ENCODE measurements at places on chromosomes 5 and 9.
A peak's percentile ranks its signal among the peaks of the same experiment; 100 is the strongest.

DNA sequence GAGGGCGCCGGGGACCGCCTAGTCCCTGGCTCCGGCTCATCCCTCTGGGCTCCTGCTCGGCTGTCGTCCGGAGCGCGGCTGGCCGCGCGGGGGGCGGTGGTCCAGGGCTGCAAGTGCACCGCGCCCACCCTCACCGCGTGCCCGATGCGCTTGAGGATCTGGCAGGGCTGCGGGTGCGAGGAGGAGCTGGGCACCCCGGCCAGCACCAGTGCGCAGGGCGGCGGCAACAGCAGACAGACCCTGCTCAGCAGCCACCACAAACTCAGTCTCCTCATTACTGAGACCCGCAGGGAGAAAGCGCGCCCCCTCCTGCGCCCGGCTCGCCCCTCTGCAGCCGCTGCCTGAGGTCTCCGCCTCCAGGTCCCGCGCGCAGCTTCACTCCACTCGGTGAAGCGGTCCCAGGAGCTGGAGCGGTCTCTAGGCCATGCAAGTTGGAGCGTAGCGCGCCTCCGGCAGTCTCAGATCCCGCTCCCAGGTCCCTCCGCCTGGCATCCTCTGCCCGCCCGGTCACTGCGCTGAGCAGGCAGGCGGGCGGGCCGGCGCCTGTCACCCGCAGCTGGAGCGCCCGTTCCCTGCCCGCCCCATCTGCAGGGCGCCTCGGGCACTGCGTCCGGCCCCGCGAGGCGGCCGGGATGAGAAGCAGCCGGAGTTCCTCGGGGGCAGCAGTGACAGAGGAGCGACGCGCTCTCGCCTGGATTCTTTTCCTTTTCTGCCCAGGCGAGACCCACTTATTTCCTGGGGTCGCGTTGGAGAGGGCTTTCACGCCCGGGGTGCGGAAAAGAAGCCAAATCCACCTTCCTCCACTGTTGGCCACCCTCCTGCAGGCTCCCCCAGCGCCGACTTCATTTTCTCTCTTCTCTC, 512 bp downstream of the GRIN3A start:
- no peak for DNase-seq

DNA sequence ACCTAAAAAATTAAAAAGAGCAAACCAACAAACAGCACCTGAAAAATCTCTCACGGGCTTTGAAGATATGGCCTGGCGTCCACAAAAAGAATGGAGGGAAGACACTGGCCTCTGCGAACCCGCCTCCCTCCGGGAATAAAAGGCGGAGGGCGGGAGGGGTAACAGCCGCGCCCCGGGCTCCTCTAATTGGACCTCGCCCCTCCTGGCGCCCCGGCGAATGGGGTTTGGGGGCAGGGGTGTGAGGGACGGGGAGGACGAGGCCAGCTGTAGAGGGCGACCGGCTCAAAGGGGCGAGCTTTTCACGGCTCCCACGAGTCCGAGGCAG, 753 bp downstream of the FANCC start:
- DNase-seq, result peak; percentile 70

GRCh38 chr5:180007582-180007981, 64.0 kb downstream of the RNF130 start:
- no peak for DNase-seq

GRCh38 chr5:73625372-73625943, 538 bp upstream of the ARHGEF28 start:
- no peak for DNase-seq

DNA sequence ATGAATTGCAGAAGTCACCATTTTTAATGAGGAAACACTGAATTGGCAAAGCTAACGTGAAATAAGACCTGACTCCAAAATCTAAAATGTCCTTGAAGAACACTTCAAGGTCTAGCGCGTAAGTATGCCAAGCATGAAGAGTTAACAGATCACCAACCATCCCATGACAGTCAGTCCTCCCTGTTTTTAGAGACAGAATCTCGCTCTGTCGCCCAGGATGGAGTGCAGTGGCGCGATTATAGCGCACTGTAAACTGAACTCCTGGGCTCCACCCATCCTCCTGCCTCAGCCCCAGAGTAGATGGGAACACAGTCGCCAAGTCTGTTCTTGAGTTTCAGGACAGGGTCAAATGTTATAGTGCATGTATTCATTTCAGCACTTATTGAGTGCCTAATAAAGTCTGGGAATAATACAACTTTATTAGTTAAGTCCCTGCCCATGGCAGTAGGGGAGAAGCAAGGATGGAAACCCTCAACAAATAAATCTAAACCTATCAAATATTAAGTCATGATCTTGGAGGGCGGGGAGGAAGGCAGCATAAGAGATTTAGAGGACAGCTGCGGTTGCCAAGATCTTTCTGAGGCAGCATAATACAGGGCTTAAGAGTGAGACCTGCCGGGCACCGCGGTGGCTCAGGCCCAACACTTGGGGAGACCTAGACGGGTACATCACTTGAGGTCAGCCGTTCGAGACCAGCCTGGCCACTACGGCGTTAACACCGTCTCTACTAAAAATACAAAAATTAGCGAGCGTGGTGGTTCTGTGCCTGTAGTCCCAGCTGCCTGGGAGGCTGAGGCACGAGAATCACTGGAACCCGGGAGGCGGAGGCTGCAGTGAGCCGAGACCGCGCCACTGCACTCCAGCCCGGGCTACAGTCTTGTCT, 1.1 kb downstream of the ATPSCKMT start:
- no peak for DNase-seq

DNA sequence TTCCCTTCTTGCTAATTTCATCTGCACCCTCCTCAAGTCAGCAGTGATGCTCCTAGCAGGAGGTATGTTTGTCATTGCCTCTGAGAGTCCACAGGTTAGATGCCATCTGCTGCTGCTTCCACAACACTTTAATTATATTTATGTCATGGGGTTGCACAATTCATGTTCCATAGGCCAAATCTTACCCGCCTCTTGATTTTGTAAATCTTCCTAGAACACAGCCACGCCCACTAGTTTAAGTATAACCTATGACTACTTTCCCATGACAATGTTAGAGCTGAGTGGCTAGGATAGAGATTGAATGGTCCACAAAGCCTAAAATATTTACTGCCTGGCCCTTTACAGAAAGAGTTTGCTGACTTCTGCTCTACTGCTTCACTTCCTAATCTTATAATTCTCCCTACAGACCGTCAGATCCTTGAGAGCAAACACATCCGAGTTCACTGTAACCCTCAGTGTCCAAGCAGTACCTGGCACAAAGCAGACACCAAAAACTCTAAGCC, 21.1 kb downstream of the LIFR start:
- no peak for DNase-seq

- no peak for DNase-seq
These were observed 66.2 kb downstream of the MPDZ start for GRCh38 chr9:13213337-13213736.

DNA sequence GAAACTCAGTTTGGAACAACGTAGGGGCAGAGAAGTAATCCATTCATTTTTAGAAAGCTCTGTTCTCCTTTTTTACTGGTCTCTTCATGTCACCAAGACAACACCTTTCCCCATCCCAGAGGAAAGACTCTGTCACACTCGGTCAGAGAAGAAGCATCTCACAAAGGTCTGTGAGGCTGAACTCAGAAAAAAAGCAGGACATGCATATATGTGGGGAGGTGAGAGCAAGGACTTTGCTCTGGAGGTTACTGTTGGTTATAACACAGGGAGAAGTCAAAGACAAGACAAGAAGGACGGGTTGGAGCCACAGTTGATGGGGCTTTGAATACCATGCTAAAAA, 19.2 kb upstream of the MTMR12 start:
- no peak for DNase-seq

DNA sequence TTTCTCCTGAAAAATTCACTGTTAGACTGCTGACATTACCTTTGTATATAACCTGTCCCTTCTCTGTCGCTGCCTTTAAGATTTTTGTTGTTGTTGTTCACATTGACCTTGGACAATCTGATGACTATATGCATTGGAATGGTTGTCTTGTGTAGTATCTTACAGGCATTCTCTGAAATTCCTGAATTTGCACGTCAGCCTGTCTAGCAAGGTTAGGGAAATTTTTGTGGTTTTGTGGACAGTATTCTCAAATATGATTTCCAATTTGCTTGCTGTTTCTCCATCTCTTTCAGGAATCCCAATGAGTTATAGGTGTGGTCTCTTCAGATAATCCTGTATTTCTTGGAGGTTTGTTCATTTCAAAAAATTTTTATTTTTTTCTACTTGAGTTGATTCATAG, 140.8 kb downstream of the PRR16 start:
- DNase-seq, result peak; percentile 96

GRCh38 chr5:80466669-80467485, 21.0 kb upstream of the FAM151B start:
- DNase-seq, result peak; percentile 59

GRCh38 chr5:152262667-152263066, 142.4 kb downstream of the NMUR2 start:
- DNase-seq, result no peak

DNA sequence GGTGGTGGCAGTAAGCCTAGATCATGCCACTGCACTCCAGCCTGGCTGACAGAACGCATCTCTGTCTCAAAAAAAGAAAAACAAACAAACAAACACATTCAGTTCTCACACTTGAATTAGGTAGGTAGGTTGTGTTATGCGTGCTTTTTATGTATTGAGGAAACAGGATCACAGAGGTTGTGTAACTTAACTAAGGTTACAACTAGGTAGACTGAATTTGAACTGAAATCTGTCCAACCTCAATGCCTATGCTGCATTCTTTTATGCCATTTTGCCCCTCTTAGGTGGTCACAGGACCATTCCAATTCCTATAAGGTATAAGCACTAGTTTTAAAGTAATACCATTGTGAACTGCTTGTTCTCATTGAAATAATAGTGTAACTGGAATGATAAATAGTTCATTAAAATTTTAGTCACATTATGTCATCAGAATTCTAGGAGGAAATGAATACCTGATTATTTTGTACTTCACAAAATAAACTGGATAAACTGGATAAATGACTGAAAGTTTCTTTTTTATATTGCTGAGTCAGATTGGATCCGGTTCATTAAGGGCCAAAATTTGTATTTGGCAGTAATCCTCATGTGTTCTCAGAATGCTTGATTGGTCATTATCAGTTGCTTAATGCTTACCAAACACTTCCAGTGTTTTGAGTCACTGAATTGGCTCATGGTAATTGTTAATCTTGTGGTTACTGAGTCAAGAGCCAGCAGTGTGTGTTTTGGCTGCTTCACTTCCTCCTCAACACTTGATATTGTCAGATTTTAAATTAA, 7.1 kb downstream of the UBAP1 start:
- peak; percentile 64 for DNase-seq

- DNase-seq, result no peak
These were observed 360.2 kb downstream of the DEPDC1B start for GRCh38 chr5:60339691-60340201.

GRCh38 chr5:127563136-127563535, 45.7 kb downstream of the PRRC1 start:
- no peak for DNase-seq

- no peak for DNase-seq
These were observed 16.3 kb downstream of the C9orf57 start for GRCh38 chr9:72044095-72044494.

GRCh38 chr9:128393970-128394369, 22.8 kb downstream of the URM1 start:
- no peak for DNase-seq

GRCh38 chr9:134063571-134064450, 4.0 kb downstream of the BRD3 start:
- no peak for DNase-seq

DNA sequence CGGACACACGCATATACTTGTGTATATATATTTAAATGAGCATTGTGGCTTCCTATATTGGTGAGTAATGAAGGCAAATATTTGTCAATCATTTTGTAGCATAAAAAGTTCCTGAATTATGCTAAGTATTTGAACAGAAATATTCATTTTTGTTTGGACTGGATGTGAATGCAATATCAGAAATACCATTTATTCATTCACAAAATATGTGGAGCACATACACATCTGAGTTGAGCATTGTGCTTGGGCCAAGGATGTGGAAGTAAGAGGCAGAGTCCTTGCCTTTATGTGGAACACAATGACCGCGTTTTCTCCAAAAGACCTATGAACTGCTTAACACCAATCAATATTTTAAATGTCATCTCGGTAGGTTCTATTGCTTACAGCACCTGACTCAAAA, 1086.5 kb downstream of the NR2F1-AS1 start:
- DNase-seq, result no peak

DNA sequence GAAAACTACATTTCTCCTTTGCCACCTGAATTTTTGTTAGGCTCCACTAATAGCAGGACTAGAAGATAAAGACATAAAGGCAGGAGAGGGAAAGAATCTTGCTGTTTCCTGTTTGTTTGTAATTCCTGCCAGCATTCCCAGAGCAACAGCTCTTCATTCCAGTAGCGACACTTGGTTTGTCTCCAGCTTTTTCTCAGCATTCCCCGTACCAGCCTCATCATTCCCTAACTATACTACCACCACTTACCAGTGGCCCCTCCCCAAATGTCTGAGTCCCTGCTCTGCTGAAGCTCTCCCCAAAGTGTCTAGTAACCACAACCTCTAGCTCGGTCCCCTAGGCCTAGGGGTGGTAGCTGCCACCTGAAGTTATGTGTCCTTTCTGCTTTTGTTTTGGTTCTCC, 18.6 kb downstream of the CETN3 start:
- DNase-seq, result peak; percentile 50

DNA sequence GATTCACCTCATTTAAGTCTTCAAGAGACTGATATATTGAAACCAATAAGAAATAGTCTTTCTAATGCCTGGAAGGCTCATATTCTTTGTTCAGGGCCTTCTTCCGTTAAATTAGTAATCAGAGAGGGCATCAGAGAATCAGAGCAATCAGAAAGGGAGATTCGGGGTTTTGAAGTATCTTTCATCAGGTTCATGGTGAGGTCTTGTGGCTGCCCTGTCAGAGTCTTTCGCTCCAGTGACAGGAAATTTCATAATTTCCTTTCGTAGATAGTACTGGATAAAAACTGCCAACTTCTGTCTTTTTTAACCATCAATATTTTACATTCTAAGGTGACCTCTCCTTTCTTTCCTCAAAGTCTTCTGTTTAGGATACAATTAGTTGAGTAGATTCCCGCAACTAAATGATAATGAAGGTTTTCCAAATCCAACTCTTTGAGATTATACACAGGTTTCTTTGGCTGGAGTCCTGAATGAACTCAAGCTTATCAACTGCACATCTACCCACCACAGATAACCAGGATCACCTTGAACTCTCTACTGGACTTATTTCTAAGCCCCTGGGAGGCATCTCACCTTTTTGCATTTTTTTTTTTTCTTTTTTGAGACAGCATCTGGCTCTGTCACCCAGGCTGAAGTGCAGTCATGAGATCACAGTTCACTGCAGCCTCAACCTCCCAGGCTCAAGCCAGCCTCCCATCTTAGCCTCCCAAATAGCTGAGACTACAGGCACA, 5.5 kb downstream of the IL31RA start:
- DNase-seq, result no peak

GRCh38 chr9:117718085-117718484, 13.9 kb downstream of the TLR4 start:
- no peak for DNase-seq
